ENCODE measurements at places on chromosomes 3 and 15.

DNA sequence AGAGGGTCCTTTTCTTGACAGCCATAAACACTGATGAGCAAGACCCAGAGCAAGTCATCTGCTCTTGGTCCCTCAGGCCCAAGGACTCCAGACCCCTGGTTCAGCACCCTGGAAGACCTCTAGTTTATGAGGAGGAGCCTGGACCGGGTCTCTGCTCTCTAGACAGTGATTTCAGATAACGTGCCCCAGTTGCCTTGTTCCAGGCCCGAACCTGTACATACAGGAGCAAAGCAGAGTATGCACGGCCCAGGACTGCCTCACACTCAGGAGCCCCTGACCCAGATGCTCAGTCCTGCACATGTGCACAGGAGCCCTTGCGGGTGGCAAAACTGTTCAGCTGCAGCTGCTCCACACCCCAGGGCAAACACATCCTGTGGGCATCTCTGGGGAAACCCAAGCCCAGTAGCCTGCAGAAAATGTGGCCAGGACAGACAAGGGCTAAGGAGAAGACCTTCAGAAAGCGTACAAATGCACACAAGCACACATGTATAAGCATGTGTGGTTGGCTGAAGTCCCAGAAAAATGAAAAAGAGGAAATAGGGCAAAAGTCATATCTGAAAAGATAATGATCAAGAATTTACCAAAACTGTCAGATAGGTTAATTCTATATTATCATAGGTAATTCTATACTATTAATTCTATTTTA lies 59.9 kb upstream of the CORO2B start:
- no peak for DNase-seq

DNA sequence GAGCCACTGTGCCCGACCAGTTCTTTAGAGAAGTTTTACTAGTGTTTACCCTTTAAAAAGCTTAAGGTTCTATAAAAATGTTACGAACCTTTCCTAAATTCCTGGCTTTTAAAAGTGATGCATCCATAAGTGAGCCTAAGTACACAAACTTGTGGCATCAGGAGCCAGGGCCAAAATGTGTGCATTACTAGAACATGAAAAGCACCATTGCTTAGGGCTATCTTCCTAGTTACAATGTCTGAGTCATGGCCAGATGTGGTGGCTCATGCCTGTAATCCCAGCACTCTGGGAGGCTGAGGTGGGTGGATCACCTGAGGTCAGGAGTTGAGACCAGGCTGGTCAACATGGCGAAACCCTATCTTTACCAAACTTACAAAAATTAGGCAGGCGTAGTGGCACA lies 39.9 kb downstream of the LEO1 start:
- no peak for DNase-seq

- no peak for DNase-seq
These were observed 21.5 kb upstream of the TMEM45A start for GRCh38 chr3:100470951-100471350.

- no peak for DNase-seq
These were observed 54.7 kb upstream of the CD47 start for GRCh38 chr3:108145578-108145977.

DNA sequence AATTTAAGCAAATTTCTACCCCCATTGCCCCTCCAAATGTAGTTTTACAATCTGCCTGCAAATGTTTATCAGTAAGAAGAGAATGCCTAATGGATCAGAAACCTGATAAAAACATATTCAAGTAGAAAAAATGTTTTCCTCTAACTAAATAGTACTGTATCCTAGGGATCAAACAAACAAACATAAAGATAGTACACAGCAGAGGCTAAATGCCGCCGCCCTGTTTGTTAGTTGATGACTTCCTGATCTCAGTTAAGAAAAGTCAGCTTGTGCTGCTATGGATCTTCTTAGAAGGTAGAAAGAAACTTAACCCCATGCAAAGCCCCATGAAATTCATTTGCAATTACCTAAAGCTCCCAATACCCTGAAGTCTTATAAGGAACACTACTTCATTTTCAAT lies 387.3 kb upstream of the THBS1 start:
- no peak for DNase-seq

DNA sequence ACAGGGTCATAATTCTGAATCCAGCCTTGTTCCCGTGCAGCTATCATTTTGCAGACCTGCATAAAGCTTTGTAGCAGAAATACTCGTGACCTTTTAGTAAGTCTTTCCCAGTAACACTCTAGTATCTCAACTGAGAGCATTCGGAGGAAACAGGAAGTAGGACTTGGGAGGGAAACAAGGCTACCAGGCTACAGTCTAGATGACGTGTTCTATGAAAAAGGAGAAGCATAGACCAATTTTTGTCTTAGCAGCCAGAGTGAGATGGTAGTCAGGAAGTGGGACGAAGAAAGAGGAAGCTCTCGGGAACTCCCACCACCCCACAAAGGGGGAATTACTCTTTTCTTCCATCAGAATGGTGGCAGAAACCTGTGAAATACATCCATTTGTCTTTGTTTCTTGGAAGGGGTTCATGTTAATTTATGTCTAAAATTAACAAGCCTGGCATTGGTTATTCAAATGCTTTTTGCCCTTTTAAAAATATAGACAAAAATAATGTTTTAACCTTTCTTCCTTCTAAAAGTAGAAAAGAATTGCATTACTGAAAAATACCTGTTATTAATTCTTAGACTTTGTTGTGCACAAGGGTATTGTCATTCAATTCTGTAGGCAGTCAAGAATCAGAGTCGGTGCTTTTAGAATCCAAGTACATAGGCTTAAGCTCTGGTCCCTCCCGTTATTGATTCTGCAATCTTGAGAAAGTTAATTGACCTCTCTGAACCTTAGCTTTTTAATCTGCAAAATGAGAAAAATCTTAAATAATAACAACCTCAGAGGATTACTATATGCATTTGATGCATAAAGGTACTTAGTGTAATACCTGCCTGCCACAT lies 1.6 kb upstream of the SUCNR1 start:
- DNase-seq = no peak

GRCh38 chr3:157317895-157318294 lies 118.8 kb upstream of the PTX3 start:
- DNase-seq = no peak

DNA sequence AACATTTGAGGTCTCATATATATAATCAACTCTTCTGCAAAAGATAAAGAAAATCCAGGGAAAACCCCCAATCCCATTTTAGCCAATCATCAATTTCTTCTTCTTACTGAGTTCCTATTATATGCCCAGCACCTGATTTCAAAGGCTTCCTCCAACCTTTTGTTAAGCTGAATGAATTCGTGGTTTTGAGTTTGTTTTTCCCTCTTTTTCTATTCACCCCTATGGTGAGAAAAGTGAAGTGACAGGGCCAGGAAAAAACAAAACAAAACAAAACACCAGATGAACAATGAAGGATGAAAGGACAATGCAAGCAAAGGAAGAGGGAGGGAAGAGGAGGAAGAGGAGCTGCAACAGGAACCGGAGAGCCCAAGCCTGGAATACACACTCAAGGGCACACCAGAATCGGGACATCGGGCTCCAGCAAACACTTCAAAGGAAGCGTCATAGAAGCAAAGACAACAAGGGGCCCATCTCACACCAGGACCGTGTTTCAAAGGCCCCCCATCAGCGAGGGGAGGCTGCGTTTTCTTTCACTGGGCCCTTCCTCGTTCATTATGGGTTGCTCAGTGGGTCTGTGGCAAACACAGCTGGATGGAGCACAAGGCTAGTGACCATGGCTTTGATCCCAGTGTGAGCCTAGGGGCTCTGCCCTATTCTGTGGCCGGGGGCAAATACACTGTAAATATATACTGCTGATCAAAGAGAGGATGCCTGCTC lies 50.2 kb downstream of the VGLL4 start:
- no peak for DNase-seq

GRCh38 chr3:115402651-115403050 lies 220.7 kb upstream of the GAP43 start:
- no peak for DNase-seq

DNA sequence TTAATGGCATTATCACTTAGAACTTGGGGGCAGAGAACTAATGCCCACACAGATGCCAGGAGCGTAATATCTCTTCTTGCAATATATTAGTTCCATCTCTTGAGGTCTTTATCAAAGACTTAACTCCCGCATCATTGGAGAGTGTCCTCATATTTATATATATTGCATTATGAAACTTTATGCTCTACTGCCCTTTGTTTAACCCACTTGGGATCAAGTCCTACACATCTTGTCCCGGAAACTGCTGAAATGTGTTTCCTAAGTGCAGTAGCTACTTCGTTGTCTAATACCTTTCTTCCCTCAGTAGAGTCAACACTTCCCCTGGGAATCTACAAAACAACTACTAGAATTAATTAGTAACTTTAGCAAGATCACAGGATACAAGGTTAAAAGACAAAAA lies 1029.2 kb downstream of the OTOL1 start:
- DNase-seq = no peak

GRCh38 chr3:99500485-99500884 lies 137.9 kb upstream of the COL8A1 start:
- no peak for DNase-seq

DNA sequence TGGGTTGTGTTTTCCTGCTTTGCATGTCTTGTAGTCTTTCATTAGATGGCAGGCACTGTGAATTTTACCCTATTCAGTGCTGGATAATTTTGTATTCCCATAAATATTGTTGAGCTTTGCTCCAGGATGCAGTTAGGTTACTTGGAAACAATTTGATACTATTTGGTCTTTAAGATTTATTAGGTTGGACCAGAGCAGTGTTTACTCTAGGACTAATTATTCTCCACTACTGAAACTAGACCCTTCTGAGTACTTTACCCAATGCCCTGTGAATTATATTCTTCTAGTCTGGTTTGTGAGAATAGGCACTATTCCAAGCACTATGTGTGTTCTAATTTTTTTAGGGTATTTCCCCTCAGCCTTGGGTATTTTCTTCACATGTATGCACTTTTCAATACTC lies 37.8 kb upstream of the TASOR start:
- DNase-seq = no peak

DNA sequence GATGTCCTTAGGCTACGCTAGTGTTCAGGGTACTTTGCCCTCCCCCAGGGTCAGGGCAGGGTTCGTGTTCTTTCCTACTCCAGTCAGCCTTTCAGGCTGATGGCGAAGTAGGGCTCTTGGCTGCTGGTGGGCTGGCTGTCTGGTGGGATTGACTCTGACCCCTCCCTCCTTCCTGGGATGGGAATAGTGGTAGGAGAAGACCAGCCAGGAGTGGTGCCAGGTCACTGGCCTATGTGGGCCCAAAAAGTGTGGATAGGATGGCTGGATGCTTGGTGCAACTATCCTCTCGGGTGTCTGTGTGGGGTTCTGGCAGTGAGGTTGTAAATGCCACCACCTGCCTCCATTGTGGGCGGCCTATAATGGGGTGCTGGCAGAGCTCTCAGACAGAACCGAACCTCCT lies 20.4 kb upstream of the EXOG start:
- DNase-seq = no peak

DNA sequence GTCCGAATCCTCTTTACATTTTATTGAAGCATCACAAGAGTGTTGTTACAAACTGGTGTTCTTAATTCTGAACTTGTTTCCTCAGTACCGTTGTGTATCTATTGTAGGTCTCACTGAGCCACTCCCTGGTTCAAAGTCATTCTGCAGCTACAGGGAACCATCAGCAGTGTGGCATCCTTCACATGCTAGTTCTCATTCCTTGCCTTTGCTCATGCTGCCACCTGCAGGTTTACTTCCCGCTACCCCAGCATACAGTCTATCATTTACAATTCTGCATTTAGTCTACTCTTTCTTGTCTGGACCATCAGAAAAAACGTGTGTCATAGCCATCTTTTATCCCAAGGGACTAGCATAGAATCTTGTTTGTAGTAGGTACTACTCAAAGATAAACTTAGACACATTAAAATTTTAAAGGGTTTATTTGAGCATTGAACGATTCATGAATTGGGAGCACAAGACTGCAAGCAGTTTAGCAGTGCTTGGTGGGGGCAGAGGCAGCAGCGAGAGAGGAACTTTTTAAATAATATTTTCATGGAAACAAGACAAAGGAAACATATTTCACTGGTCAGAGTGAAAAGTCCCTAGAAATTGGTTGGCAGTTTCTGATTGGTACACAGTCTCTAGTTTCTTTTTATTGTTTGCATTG lies 402.1 kb downstream of the CADM2 start:
- DNase-seq = no peak

GRCh38 chr3:60186359-60186758 lies 1064.9 kb downstream of the FHIT start:
- DNase-seq = no peak

- no peak for DNase-seq
These were observed 140.1 kb downstream of the SMAD6 start for GRCh38 chr15:66841953-66842681.
